ENCODE measurements at places on chromosomes 16 and 17. TPM values are rescaled to one million over a fixed set of nuclear protein-coding genes. Genes with fewer than 3 reads are reported as not detected.

Gene CPHXL2
- not detected for total RNA-seq

Gene CCL5
- total RNA-seq, result 25.2 TPM

Gene KRTAP4-3
- not detected for total RNA-seq

Gene TPSD1
- not detected for total RNA-seq

Gene SDR42E2
- total RNA-seq, result not detected

Data from esophagus squamous epithelium (tissue), 5 donors.